Fibroblast of skin of back (primary cell): ENCODE measurements at places on chromosomes 5 and 9.
A peak's percentile ranks its signal among the peaks of the same experiment; 100 is the strongest.

DNA sequence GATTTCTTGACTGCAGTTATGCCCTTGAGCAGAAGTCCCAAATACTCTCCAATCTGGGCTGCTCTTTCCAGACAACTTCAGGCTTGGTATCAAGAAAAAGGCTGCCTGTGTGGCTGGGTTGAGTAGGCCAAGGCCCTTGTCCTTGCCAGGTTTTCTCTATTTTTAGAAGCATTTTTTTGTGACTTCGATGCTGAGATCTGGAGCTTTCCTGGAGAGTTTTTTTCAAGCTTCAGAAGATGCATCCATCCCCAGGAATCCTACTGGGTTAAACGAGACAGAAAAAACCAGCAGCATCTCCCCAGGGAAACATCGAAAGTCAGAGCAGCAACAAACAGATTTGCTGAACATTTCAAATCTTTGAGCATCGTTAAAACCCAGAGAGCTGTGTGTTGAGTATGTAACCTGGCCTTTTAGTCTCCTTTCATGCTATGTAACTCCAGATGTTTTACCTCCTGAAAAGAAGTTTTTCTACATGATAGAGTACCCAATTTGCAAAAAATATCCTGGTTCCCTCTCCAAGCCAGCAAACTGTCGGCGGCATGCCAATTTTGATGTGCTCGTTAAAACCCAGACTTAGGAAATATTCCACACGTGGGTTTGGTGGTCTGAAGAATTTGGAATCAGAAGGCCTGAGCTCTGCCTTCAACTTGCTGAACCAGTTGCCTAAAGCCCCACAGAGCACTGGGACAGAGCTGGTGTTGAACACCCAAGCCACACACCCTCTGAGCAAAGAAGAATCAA lies 98.1 kb upstream of the ALDH1B1 start:
- DNase-seq: no peak

GRCh38 chr5:62886603-62887315 lies 308.1 kb downstream of the LRRC70 start:
- DNase-seq: no peak

DNA sequence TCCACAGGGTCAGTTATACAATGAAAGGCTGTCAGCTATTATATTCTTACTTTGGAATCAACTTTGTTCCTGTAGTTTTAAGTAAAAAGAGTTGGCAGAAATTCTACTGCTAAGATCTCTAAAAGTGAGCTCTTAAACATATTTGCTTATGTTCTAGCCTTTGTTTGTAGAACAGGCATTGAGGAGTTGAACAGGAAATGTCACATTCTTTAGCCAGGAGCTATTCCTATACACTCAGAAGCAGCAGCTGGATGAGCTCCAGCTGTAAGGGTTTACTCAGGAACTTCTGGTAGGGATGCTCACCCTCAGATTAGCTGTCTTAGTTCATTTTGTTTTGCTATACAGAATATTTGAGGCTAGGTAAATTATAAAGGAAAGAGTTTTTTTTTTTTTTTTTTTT lies 22.4 kb upstream of the SPINK14 start:
- DNase-seq: peak; percentile 12

DNA sequence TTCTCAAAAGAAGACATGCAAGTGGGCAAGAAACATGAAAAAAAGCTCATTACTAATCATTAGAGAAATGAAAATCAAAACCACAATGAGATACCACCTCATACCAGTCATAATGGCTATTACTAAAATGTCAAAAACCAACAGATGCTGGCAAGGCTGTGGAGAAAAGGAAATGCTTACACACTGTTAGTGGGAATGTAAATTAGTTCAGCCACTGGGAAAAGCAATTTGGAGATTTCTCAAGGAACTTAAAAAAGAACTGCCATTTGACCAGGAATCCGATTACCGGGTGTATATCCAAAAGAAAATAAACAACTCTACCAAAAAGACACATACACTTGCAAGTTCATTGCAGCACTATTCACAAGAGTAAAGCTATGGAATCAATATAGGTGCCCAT lies 595.4 kb upstream of the RIOK2 start:
- peak; percentile 42 for DNase-seq

- DNase-seq: no peak
Measured at GRCh38 chr5:110027527-110028322, 338.0 kb downstream of the MAN2A1 start.

GRCh38 chr5:143432658-143433239 lies 29.3 kb upstream of the NR3C1 start:
- no peak for DNase-seq

GRCh38 chr5:174606646-174607045 lies 117.7 kb upstream of the MSX2 start:
- no peak for DNase-seq

DNA sequence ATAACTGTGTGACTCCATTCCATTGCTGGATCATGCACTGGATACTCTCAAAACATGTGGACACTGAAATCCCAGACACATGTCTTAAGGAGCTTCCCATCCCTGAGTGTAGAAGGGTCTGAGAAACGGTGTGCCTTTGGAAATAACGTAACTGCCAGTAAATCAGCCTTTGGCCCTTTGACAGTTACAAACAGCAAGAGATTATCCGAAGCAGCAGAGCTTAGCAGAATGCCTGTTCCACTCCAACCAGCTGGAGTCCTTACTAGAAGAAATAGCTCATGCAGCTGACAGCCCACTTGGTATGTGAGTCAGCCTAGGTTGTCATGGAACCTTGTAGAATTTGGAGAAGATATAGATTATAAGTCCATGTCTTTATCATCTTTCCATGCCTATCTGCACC lies 7.0 kb downstream of the TMEM252 start:
- DNase-seq: no peak

- no peak for DNase-seq
Measured at GRCh38 chr5:14258840-14259239, 115.7 kb downstream of the TRIO start.

DNA sequence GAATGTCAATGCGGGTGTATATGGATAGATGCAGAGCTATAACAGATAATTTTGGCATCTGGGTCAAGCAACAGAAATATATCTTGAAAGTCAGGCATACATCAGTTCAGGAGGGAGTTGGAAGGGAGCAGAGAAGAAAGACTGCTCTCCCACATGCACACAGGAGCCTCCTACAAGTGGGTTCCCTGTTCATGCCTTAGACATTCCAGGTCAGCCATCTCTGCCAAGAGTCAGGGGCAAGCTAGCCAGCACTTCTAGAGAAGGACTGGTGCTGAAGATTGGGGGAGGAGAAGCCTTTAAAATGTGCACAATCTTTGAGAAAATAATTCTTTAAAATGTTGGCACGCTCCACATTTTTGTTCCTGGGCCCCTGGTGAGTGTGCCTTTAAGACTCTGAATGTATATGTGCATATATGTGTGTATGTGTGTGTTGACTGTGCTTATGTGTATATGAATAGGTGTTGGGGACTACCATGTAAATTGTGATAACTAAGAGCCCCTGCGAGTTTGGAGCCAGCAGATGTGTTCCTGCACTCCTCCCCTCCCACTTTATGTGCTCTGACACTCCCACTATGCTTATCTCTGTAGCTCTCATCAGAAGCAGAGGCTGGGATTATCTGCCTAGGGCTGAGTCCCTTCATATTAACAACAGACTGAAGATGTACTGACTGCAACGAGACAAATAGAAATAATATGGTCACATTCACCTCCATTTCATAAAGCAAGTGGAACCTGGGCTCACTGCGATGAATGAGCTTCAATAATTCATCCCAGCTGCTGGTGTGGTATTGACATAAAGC lies 21.5 kb upstream of the DELE1 start:
- DNase-seq: no peak

- DNase-seq: peak; percentile 35
Measured at GRCh38 chr5:97142521-97143254, at the start of gene LIX1. TSS of gene LIX1 (minus strand) at chr5:97142611. CDS start at chr5:97142576, 35 bp downstream.

GRCh38 chr9:87076825-87077224 lies 129.5 kb upstream of the GAS1 start:
- DNase-seq: no peak

- no peak for DNase-seq
Measured at GRCh38 chr9:112861155-112861554, 29.5 kb downstream of the SLC46A2 start.

- peak; percentile 12 for DNase-seq
Measured at GRCh38 chr9:21294364-21294774, 10.7 kb downstream of the IFNA5 start.

GRCh38 chr5:1912951-1913565 lies 30.3 kb upstream of the IRX4 start:
- no peak for DNase-seq

GRCh38 chr9:5561828-5562488 lies 51.6 kb downstream of the PDCD1LG2 start:
- DNase-seq: no peak

GRCh38 chr9:91681461-91682305 lies 258.1 kb upstream of the NFIL3 start:
- DNase-seq: peak; percentile 69

- DNase-seq: no peak
Measured at GRCh38 chr5:2441495-2442180, 309.8 kb downstream of the IRX2 start.

DNA sequence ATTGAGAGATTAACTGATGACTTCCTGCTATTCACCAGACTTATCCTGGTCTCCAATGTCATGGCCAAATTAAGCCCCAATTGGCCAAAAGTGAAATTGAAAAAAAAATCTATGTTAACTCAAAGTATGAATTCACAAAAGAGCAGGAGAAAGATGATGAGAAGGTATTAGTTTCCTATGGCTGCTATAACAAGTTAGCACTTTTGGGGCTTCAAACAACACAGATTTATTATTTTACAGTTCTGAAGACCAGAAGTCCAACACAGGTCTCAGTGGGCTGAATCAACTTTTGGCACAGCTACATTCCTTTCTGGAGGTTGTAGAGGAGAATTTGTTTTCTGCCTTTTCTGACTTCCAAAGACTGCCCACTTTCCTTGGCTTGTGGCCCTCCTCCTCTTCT lies 78.6 kb upstream of the TLE1 start:
- no peak for DNase-seq

GRCh38 chr9:38687389-38687842 lies 32.5 kb downstream of the FAM240B start:
- no peak for DNase-seq

GRCh38 chr5:109718632-109719031 lies 28.9 kb downstream of the MAN2A1 start:
- no peak for DNase-seq

DNA sequence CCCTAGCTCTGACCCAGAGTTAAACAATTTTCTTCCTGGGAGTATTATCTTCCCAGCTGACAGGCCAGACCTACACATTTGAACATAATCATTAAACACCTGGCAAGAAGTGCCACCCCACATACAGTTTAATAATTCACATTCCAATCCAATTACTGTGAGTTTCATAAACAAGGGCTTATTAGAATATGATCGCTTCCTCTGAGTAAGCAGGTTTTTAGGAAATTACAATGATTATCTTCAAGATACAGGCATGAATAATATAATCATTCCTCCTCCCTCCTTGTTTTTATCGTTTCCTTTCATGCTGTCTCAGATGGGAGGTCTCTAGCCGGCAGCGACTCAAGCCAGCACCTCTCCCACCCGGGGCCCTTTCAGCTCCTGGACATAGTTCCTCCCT lies 15.8 kb upstream of the KIF4B start:
- DNase-seq: no peak

GRCh38 chr5:149358294-149358651 lies 427 bp downstream of the PCYOX1L start:
- no peak for DNase-seq

- DNase-seq: no peak
Measured at GRCh38 chr9:112132356-112132755, 42.7 kb downstream of the SUSD1 start.

DNA sequence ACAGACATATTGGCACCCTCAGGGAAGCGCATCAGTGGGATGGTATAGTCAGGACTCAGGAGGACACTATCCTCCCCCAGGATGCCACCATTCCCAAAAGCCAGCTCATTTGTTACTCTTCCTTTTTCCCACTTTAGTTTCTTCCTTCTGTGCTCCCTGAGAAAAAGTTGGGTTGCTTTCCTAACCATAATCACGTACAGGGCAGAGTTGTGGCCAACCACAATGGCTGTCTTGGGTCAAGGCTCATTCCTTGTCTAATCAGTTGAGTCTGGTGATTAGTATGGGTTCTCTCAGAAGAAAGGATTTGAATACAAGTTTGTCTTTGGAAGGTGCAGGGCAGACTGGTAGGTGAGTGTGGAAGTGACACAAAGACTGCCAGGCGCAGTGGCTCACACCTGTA lies 26.6 kb upstream of the ATP6V1G1 start:
- no peak for DNase-seq

- DNase-seq: peak; percentile 17
Measured at GRCh38 chr9:134388289-134388808, 62.1 kb downstream of the RXRA start.

DNA sequence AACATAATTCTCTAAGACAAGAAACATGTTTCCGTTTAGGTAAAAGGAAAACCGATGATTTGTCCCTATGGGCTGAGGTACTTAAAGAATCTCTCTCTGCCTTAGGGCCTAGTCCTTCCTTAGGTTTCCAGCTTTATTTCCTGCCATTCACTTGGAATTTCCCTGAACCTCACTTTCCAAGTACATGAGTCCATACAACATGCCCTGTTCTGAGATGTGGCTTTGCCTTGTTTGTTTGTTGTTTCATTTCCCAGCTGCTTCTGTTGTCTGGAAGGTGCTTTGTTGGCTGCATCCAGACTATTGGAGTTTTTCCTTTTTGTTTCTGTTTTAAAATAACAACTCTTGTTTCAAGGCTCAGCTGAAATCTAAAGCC lies 95.2 kb downstream of the ALDH1A1 start:
- DNase-seq: no peak

DNA sequence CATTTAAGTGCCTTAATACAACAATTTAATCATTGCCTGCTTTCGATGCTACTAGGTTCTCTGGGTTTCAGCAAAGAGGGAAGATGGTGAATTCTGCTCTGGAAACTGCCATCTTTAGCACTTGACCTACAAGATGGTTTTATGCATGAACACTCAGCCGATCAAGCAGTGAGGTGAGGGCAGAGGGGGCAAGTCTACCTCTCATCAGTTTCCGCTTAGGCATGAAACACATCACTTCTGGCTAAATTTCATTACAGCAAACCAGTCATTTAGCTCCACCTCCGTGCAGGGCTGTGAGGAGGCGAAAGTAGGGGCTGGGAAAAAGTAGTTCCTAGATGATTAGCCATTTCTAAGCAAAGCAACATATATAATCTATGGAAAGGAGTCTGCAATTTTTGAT lies 1018.0 kb downstream of the CDH18 start:
- no peak for DNase-seq

DNA sequence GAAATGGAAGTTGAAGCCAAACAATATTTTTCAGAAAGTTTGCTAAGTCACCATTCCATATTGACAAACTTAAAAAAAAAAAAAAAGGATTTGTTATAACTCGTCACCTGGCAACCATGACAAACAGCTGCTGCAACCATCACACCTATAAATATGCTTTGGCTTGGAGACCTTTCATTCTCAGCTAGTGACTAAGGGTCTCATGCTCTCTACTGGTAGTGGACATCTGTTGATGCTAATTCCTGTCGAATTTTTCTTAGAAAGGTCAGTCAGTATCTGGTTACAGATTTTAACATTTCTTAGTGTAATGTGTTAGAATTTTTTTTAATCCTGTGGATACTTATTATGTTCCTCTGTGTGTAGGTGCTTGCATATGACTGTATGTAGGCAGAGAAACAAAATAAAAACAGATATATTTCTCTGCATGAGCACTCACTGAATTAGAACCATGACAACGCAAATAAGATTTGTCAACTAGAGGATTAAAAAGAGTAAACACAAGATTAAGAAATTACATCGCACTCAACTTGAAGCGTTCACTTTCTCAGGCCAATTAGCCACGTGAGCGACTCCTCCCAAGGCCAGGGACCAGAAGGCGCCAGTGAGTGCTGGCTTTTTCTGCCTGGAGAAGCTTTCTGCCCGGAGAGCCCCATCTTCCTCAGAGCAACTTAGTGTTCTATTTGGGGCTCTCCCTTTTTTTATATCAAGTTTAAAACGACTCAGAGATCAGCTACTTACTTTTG lies 27.0 kb upstream of the ZNF622 start:
- DNase-seq: peak; percentile 14
